ENCODE measurements at places on chromosomes 6 and 20. TPM values are rescaled to one million over a fixed set of nuclear protein-coding genes. Genes with fewer than 3 reads are reported as not detected.
A peak's percentile ranks its signal among the peaks of the same experiment; 100 is the strongest.

- no peak for DNase-seq
These were observed 266.4 kb upstream of the PRND start for GRCh38 chr20:4455301-4455701.

- DNase-seq, result no peak
These were observed 47.4 kb downstream of the LGSN start for GRCh38 chr6:63272397-63272796.

GRCh38 chr6:52590152-52590891 lies 13.5 kb upstream of the TRAM2 start:
- no peak for DNase-seq

GRCh38 chr20:1005452-1006027 lies 3.4 kb upstream of the RSPO4 start:
- no peak for DNase-seq

DNA sequence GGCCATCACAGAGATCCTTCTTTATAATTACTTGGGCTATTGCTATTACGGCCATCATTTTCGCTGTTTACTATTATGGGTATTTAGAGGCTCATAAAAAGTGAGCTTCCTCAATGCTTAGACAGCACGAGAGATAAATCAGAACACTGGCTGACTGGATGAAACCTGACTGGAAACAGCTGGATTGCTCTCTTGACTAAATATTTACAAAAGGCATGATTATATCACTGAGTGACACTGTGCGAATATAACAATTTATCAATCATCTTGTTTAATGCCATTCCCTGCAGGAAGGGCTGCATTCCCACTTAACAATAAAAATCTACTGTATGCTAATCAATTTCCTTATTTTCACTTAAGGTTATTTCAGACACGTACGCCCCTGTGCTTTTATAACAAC lies 260.1 kb upstream of the ARID1B start:
- no peak for DNase-seq

DNA sequence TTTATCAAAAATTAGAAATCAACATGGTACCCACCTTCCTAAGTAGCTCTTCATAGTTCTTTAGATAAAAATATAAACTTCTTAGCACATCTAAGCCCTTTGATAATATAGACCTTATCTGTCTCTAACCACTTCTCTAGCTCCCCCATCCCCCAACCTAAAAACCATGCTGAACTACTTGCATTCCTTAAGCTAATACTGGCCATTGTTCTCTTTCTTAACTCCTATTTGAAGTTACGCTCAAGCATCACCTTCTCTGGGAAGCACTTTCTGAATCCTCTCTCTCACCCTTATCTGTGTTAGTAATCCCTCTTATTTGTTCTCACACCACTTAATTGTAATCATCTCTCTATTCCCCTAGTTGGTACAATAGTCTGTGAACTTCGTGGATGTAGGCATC lies 153.0 kb downstream of the PHF3 start:
- DNase-seq, result no peak

- DNase-seq, result no peak
These were observed 143.6 kb downstream of the OR2B2 start for GRCh38 chr6:27768556-27768955.

GRCh38 chr20:58137651-58138265 lies 90.7 kb downstream of the ANKRD60 start:
- DNase-seq, result no peak

GRCh38 chr6:170554796-170555137 lies 598 bp downstream of the TBP start:
- DNase-seq, result no peak

- DNase-seq, result no peak
These were observed 18.3 kb upstream of the FOXP4 start for GRCh38 chr6:41527721-41528408.

GRCh38 chr6:36139431-36139830 lies 9.1 kb downstream of the MAPK13 start:
- no peak for DNase-seq

DNA sequence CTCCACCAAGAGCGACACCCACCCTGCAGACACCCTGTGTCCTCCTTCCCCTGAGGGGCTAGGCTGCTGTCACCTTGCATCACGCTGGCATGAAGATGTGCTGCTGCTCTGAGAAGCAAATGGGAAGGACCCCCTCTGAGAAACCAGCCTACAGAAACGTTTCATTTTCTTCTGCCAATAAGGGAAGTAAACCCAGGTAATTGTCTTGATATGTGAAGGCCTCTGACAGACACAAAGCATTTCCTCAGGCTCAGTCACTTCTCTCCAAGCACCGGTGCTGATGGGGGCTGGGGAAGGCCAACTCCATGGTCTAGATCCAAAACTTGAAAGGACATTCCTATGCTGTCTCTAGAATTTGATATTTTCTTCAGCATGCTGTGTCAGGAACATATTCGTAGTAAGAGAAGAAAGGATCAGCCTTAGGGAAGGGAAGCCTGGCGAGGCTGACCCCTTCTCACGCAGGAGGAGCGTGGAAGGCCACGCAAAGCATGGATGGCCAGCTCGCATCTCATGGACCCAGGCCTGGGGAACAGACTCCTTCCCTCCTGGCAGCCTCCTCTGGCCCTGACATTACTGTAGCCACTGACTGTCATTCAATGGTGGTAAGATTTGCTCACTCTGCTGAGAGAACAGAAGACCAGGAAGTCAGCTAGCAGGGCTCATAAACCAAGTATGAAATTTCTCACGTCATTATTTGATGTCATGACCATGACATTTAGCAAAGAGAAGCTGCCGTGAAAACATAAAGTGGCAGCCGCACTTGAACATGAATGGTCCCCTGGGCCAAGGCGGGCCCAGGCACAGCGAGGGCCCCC lies 20.4 kb downstream of the ACSS1 start:
- no peak for DNase-seq

- DNase-seq, result no peak
These were observed 298.9 kb upstream of the BMP2 start for GRCh38 chr20:6468423-6469116.

- no peak for DNase-seq
These were observed 17.9 kb downstream of the RPF2 start for GRCh38 chr6:110999634-111000270.

DNA sequence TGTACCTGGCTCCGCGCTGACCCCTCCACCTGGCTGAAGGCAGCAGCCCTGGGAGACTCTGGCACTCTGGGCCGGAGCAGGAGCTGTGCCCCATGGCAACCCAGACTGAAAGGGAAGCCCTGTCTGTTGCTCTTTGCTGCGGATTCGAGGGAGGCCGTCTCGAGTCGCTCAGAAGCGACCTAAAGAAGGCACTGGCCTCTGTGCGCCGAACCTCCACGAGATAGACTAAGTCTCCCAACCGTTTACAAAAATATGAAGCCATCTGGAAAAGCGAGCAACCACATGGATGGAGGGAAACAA lies 10.5 kb upstream of the TBX18 start:
- no peak for DNase-seq

DNA sequence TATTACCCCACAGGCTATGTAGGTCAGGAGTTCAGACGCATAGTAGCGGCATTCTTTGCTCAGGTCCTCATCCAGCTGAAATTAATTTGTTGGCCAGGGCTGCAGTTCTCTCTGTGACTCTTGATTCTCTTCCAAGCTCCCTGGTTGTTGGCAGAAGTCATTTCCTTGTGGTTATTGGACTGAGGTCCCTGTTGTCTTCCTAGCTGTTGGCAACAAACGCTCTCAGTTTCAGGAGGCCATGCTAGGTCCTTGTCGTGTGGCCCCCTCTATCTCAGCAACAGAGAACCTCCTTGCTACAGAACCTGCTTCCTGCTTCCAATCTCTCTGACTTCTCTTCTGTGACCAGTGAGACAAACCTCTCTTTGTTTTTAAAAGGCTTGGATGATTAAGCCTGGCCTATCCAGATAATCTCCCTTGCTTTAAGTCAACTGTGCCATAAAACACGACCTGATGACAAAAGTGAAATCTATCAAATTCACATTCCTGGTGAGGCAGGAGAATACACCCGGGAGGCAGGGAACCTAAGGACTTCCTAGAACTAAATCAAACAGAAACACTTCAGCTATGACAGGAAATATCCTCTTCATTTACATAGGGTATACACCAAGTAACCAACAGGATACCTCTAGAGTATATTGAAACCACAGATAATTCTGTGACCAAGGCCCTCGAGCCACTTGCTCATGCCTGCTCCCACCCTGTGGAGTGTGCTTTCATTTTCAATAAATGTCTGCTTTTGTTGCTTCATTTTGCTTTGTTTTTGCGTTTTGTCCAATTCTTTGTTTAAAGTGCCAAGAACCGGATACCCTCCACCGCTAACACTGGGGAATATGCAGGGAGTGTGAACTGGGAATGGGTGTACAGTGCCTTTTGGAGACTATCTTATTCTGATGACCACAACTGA lies 196.0 kb downstream of the BTBD3 start:
- no peak for DNase-seq

DNA sequence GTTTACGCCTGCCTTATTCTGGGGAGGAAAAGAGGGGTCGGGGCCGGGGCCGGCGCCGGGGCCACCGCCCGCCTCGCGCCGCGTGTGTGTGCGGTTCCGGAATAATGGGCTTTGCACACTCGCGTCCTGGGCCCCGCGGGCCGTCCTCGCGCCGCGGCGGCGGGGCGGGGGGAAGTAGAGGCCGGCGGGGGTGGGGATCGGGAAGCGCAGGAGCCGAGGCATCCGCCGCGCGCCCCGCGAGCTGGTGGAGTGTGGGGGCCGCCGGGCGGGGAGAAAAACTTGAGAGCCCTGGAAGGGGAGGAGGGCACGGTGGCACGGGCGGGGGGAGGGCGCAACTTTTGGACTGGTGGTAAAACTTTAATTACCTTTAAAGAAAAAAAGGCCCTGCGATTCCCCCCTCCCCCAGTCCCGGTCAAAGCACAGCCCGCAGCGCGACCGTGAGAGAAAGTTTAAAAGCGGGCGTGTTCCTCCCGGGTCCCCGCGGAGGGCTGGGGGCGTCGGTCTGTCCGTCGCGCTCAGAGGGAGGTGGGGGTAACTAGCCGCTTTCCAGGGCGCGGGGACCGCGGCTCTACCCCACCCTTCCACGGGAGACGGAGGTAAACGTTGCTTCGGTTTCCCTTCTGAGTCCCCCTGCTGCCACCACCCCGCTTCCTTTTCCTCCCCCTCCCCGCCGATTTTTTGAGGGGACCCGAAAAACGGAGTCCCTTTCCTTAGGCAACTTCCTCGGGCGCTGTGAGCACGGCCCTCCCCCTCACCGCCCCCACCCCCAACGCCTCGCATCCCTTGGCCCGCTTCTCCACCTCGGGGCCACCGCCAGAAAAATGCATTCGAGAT lies 1.9 kb downstream of the L3MBTL3 start:
- DNase-seq, result peak; percentile 18

DNA sequence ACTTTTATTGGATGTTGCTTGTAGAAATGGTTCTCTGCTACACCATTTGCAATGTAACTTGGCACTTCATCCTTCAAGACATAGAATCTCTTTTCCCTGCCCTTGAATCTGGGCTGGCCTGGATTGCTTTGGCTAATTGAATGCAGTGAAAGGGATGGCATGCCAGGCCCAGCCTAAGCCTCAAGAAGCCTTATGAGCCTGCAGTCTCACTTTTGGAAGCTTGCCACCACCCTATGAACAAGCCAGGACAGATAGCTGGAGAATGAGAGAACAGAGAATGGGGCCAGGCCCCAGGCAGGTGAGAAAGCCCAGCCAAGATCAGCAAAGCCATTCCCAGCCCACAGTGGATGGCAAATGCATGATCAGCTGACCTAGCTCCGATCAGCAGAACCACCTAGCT lies 350.7 kb upstream of the RNF24 start:
- no peak for DNase-seq

- no peak for DNase-seq
These were observed 78.0 kb downstream of the DHX35 start for GRCh38 chr20:39040116-39040515.

- no peak for DNase-seq
These were observed 84.8 kb upstream of the PLEKHG1 start for GRCh38 chr6:150514806-150515380.

- no peak for DNase-seq
These were observed 37.6 kb downstream of the NCR2 start for GRCh38 chr6:41372832-41373626.

GRCh38 chr6:168909288-168909687 lies 344.4 kb downstream of the THBS2 start:
- DNase-seq, result no peak

GRCh38 chr6:155291291-155291690 lies 23.0 kb downstream of the TFB1M start:
- DNase-seq, result no peak

GRCh38 chr6:115362234-115362633 lies 698.5 kb downstream of the FRK start:
- no peak for DNase-seq

- no peak for DNase-seq
These were observed 121.6 kb downstream of the HIVEP2 start for GRCh38 chr6:142823256-142823902.

DNA sequence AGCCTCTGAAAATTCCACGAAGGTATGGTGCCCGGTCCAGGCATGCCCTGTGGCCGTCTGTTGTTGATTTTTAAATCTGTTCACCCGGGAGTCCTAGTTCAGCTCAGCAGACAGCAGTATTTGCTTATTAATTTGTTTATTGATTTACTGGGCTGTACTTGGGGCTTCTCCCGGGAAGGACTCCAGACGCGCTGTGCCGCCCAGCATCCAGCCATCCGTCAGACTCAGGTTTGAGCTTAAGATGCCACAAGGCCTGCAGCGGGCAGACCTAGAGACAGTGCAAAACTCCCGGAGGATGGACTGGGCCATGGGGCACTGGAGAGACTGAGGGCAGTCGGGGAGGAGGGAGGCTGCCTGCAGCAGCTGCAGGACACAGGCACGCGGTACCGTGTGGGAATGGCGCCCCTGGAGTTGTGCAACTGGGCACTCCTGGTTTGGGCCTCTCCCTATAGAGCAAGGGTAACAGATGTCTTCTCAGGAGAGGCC lies 17.3 kb upstream of the CCDC167 start:
- peak; percentile 67 for DNase-seq

DNA sequence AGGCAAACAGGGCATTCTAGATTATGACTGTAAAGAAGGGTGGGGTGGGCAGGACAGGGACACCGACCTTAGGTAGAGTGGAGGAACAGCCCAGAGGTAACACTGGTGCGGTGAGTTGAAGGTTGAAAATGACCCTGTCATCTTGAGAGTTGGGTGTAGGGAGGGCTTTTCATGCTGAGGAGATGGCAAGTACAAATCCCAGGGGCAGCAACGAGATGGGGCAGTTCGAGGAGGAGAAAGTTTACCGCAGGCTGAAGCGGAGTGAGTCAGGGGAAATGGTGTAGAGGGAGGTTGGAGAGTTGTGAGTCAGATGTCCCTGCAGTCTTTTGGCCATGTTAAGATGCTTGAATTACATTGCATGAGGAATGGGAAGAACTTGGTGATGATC lies 101.1 kb downstream of the HIVEP1 start:
- no peak for DNase-seq

- no peak for DNase-seq
These were observed 252.2 kb upstream of the BMP2 start for GRCh38 chr20:6515261-6515660.

Gene GPR63
- 0.41 TPM for total RNA-seq

Gene B3GALT4
- total RNA-seq, result 5.9 TPM

Gene SRMS
- not detected for total RNA-seq

Gene PEX7
- total RNA-seq, result 4.2 TPM

Gene ENPP5
- 0.66 TPM for total RNA-seq

Gene NHSL1
- 0.68 TPM for total RNA-seq

Gene KCNK16
- total RNA-seq, result not detected

Gene SPATA25
- 1.8 TPM for total RNA-seq

Gene NOTCH4
- total RNA-seq, result 0.64 TPM

Gene SUMO4
- total RNA-seq, result 10.0 TPM

Gene IDH3B
- total RNA-seq, result 129 TPM

Gene LY6G6F
- total RNA-seq, result not detected

Gene HCRTR2
- total RNA-seq, result not detected

Gene IMPG1
- total RNA-seq, result not detected

Gene FAM83C
- not detected for total RNA-seq

Gene DEFB110
- not detected for total RNA-seq

Gene CST7
- total RNA-seq, result 50.3 TPM

Gene LY6G6D
- total RNA-seq, result not detected
